Tibial artery (tissue), 4 donors: ENCODE measurements at places on chromosomes 2 and 18.
A peak's percentile ranks its signal among the peaks of the same experiment; 100 is the strongest.

- DNase-seq: no peak
Measured at GRCh38 chr2:163656622-163657280, 79.1 kb downstream of the FIGN start.

DNA sequence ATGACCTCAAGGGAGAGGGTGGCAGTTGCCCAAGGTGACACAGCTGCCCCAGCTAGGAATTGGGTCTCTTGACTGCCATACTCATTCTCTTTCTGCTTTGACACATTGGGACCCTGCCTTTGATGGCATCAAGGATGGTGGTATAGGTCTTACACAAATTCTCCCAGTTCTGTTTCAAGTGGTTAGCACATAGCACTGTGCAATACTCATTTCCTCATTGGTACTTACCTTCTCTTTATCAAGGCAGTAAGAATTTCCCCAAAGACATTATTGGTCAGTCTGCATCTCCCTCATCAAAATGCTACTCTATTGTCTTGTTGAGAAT, 35.9 kb upstream of the CCDC93 start:
- no peak for DNase-seq

GRCh38 chr2:9897846-9898245, 53.6 kb upstream of the GRHL1 start:
- no peak for DNase-seq

DNA sequence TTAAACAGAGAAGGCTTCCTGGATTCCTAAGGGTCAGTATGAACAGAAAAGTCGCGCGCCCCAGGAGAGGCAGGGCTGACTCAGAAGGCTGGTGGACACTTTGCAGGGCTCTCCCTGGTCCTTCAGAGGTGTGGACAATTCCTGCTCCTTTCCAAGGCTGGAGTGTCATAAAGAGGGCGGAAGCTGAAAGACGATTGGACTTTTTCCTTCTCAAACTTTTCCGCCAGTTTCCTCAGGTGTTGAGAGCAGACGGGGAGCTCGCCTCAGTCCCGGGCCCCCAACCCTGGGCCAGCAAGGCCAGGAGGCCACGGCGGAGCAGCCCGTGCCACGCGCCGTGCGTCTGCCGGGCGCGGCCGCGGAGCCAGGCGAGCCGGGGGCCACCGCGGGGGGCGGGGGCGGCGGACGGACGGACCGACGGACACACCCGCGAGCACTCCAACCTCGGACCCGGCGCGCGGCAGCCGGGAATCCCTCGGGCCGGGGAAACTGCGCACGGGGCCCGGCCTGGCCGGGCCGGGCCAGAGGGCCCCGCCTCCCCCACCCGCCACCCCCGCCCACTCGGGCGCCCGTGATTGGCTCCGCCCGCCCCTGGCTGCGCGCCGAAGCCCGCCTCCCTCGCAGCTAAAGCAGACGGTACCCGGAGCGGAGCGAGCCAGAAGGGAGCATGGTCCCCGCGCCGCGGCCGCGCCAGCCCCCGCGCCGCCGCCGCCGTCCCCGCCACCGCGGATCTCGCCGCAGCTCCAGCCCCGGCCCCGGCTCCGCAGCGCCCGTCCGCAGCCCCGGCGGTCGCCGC, at the start of gene KLHL29:
KLHL29 (plus strand) TSS at position 629 of the 793 bp plus-strand sequence. CDS start 177,018 bp downstream, outside the sequence.
- peak; percentile 85 for DNase-seq

GRCh38 chr2:69581774-69582581, 61.6 kb downstream of the AAK1 start:
- DNase-seq: no peak

DNA sequence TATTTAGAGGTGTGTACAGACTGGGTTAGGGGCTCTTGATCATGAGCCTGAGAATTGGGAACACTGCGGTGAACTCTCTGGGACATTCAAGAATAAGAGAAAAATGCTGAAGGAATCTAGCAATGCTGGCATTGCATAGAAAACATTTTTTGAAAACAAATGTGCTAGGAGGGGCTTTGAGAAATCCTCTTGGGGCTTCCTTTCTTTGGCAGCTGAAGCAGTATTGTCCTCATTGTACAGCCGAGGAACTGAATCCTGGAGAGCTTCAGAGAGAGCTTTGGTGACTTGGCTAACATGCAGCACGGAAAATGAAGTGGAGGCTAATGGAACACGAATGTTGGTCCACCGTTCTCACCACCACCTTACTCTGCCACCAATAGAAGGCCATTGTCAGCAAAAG, 107.3 kb upstream of the EFEMP1 start:
- DNase-seq: no peak

DNA sequence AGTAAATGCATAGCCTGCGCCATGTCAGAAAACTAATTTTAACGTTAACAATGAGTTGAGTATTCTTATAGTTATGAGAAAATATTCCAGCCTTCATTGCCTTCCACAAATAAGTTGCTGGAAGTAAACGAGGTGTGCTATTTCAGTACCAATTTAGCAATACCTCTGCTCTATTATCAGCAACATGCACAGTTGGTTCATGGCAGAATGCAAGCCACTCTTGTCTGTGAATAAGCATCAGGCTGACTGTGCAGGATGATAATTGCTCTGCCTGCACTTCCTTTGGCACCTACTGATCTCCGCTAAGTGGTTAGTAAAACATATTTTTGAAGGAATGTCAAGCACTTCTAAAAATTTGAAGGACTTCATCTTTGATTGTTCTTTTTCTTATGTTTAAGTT, 261.9 kb upstream of the SIX3 start:
- DNase-seq: no peak

DNA sequence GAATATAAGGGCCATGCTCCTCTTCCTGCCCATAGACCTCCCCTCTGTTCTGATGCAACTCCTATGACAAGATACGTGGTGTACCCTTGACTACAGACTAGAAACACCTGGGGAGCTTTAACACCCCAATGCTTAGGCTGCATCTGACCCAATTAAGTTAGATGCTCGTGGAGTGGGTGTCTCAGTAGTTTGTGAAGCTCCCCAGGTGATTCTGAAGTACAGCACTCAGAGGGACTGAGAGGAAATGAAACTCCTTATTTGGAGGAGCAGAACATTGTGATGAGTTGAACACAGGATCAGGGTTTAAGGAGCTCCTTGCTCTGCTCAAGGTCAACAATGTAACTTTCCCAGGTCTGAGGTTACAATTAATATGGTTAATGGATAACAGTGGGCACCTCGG, 80.3 kb upstream of the TTC39C start:
- no peak for DNase-seq

DNA sequence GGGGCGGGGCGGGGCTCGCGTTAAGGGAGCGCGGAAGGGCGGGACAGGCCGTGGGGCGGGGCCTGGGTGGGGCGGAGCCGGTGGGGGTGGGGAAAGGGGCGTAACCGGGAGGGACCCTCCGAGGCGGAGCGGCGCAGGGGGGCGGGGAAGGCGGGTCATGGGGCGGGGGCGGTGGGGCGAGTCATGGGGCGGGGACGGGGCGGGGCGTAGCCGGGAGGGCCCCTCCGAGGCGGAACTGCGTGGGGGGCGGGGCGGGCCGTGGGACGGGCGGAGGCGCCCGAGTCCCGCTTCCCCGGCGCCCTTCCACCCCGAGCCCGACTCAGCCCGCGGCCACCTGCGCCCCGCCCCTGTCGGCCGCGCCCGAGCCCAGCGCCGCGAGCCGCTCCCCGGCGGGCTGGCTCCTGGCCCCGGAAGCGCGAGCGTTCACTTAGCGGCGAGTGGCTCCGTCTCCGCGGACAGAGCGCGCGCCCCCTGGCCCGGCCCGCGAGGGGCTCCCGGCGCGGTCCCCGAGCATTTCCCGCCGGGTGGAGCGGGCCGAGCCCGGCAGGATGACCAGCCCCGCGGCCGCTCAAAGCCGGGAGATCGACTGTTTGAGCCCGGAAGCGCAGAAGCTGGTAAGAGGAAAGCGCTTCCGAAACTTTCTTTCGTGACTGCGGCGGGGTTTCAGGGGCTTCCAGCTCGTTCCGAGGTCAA, 64.7 kb downstream of the LRRFIP1 start:
- peak; percentile 98 for DNase-seq

GRCh38 chr2:14999114-14999661, 366.7 kb downstream of the LRATD1 start:
- no peak for DNase-seq

- no peak for DNase-seq
Measured at GRCh38 chr18:30358555-30358954, 684.0 kb downstream of the DSC3 start.

- DNase-seq: no peak
Measured at GRCh38 chr2:187009483-187010239, 160.7 kb upstream of the ZSWIM2 start.

- DNase-seq: no peak
Measured at GRCh38 chr18:63951302-63951705, 2.2 kb downstream of the HMSD start.

DNA sequence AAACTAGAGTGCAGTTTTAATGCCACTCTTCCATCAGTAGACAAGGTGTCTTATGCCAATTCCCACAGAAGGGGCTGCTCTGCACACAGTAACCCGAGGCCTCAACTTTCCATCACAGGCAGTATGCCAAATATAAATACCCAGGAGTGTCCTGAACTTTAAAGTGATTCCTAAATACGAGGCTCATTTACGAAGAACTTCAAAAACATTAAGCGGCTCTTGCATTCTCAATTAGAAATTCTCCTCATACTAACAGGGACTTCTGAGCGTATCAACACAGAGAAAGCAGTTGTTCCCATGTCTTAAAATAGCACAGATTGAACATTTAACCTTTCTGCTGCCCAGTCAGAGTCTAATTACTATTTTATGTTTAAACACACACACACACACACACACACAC, 638.6 kb downstream of the ERBB4 start:
- DNase-seq: no peak
